ENCODE measurements at places on chromosomes 11 and 22.

- peak; percentile 99 for DNase-seq
These were observed at the start of gene POLA2 for GRCh38 chr11:65261591-65262380. TSS of gene POLA2 (plus strand) at chr11:65261962. CDS start at chr11:65262293, 331 bp downstream.

DNA sequence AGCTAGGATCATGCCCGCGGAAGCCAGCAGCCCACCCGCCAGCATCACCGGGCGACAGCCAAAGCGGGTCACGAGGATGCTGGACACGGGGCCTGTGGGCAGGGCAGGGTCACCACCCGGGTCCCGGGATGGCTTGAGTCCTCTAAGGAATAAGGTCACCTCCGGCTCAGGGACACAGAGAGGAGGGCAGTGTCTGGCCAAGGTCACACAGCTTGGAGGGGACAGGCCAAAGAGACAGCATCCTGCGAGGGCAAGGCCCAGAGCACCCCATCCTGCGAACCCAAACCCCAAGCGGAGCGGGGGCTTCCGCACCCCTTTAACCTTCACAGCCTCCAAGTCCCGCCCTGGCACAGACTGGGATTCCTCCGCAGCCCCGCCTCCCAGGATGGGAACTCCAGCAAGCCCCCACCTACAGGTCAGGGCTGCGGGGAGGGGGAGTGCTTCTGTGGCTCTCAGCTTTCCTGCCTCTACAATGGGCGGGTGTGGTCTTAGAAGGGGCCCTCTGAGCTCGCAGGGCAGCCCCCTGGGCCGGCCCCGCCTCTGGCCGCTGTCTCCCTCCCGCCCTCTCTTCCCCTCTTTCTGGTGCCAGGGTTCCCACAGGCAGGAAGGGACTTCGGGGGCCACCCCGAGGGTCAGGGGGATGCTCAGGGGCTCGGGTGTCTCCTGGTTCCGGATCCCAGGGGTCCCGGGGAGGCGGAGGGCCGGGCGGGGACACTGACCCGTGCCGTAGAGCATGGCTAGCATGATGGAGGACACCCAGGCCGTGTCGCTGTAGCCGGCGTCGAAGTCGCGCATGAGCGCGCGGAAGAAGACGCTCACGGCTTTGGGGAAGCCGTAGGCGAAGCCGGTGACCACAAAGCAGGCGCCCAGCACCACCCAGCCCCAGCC lies 1.8 kb downstream of the SLC16A8 start:
- no peak for DNase-seq

- no peak for DNase-seq
These were observed 116.4 kb downstream of the APOL5 start for GRCh38 chr22:35834061-35834460.

DNA sequence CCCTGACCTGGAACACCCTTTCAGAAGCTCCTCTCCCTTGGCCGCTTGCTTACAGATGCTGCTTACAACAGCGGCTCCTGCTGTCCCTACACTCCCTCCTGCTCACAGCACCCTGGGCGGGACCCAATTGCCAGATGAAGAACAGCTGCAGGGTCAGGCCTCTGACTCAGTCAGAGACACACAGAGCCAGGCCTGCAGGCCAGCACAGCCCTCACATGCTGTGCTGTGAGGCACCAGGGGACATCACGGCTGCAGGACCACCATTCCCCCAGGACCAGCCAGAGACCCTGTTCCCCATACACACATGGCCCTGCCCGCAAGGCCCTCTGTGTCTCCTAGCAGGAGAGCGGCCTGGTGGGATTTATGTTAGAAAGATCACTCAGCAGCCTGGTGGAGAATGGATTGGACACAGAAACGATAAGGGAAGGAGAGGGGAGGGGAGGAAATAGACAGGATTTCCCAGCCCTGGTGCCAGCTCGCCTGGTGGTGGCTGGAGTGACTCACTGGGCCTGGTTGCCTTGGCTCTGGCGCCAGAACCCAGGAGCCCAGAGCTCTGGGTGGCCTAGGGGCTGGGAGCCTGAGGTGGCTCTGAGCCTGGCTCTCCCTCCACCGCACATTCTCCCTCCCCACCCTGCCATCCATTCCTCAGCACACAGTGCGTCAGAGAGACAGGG lies 6.7 kb downstream of the CAPN5 start:
- DNase-seq, result no peak

- DNase-seq, result no peak
These were observed 249.3 kb downstream of the CASP12 start for GRCh38 chr11:104649002-104649401.

DNA sequence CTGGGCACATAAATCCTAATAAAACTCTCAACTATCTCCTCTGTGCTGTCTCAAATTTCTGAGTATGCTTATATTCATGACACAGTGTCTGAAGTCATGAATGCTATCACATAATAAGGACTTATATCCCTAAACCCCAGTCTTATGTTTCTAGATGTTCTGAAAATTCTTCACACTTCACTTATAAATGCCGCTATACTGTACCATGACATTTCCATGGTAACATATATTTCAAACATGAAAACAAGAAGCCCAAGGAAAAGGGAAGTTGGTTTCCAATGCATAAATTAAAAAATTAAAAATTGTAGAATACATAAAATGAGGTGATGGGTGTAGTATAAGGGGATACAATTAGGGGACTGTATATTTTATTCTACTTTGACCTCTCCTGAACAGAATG lies 11.7 kb downstream of the GVQW3 start:
- no peak for DNase-seq

- DNase-seq, result peak; percentile 88
These were observed 1.1 kb upstream of the PPFIBP2 start for GRCh38 chr11:7512525-7513233.

DNA sequence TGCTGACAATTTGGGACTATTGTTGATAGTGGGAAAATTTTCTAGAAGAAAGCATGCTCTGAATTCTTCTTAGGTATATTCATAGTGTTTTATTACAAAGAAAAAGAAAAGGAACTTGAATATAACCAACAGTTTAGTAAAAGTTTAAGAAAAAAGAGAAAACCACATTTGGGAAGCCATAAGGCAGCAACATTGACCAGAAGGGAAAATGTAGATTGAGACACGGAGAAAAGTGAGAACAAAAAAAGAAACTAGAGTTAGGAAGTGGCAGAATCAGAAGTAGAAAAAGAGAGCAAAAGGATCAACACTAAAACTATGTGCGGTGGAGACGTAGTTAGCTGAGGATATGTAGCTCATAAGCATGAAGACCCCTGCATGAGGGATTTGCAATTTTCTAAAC lies 1398.2 kb downstream of the LRRC4C start:
- no peak for DNase-seq

GRCh38 chr11:3086671-3087150 lies 29.5 kb upstream of the CARS1 start:
- no peak for DNase-seq

DNA sequence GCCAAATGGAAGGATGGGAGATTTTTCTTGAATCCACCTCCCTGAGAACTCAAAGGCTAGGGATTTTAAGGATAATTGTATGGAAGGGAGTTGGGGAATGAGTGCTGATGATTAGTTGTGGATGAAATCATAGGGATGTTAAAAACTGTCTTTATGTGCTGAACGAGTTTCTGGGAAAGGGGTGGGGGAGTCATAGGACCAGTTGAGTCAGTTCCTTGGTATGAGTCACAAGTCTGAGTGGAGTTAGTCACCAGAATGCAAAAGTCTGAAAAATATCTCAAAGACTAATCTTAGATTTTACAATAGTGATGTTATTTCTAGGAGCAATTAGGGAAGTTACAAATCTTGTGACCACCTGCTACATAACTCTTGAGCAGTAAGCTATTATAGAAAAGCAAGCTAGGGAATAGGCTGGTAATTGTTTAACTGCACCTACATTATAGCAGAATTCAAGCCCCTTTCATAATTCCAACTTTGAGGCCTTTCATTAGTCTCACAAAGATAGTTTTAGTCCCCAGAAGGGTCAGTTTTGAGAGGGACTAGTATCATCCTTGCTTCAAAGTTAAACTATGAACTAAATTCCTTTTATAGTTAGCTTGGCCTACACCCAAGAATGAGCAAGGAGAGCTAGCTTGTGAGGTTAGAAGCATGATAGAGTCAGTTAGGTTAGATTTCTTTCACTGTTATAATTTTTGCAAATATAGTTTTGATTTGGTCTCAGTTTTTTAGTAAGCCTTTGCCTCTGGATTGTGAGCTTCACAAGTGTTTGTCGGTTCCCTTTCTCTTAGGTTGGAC lies 668.0 kb downstream of the ETS1 start:
- no peak for DNase-seq

- no peak for DNase-seq
These were observed 61.3 kb upstream of the BARX2 start for GRCh38 chr11:129314371-129314770.

DNA sequence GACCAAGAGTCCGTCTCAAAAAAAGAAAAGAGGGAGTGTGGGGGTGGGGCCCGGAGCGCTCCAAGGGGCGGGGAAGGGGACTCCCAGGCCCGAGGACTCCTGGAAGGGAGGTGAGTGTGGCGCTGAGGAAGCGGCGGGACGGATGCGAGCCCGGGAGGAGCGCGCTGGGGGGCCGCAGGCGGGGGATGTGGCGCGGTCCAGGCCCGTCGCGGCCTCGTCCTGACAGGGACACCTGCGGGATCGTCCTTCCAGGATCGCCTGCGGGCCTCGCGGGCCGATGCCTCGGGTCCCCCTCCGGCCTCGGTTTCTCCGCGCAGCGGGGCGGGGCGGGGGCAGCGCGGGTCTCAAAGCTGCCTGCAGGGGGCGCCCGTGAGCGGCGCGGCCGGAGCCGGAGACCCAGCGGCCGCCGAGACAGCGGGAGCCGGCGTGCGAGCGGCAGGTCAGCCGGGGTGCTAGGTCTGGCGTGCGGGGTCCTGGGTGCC lies 3.8 kb upstream of the ADORA2A start:
- DNase-seq, result peak; percentile 83

DNA sequence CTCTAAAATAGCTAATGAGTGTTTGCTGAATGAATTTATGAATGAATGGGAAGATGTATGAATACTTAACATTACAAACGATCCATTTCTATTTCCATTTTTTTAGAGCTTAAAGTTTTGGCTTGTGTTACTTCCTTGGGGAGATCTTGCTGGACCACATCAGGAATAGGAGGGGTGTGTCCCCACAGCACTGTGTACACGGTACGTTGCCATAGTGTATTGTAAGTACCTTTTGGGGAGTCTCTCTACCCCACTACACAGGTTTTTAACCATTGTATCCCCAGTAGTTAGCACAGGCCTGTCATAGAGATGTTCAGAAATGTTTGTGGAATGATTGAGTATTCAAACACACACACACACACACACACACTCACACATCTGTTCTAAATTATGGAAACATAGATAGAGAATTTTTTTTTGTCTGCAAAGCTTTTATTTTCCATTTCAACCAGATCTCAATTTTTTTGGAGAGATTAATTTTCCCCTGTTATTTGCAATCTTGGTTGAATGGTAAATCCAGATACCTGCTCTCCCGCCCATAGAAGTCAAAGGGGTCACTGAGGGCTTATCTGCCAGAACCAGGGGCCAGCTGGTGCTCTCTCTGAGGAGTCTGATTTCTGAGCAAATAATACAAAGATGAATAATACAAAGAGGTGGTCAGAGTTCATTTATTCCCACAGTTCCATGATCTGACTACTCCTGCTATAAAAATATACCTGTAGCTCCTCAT lies 471.0 kb downstream of the INSC start:
- no peak for DNase-seq

DNA sequence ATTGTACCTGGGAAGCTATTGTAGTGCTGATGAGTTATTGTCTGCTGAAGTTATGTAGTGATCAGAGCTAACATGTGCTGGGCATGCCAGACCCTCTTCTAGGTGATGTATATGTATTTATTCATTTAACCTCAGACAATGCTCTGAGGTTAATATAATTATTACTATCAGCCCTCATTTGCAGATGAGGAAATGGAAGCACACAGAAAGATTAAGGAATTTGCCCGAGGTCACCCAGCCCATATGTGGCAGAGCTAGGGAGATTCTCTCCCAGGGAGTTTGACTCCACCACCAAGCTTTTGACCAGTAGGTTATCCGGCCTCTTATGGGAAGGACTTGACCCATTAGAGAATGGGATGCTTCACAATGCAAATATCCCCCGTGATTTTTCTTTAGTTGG lies 114.2 kb upstream of the NAV2 start:
- DNase-seq, result no peak

- DNase-seq, result no peak
These were observed 136.7 kb downstream of the APOL5 start for GRCh38 chr22:35854334-35854733.

DNA sequence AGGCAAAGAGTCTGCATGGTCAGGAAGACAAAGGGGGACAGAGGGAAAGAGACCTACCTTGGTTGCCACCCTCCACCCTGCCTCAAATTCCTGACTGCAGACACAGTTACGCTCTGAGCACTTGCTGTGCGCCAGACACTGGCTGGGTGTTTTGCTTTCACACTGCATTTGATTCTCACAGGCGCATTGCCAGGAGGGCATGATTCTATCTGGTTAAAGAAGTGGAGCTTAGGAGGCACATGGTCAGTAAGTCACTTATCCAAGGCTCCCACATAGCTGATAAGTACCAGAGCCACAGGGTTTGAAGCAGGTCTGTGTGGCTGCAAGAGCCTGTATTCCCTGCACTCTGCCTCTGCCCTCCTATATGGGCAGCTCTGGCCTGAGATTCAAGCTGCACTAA lies 103.9 kb downstream of the TIMP3 start:
- no peak for DNase-seq

DNA sequence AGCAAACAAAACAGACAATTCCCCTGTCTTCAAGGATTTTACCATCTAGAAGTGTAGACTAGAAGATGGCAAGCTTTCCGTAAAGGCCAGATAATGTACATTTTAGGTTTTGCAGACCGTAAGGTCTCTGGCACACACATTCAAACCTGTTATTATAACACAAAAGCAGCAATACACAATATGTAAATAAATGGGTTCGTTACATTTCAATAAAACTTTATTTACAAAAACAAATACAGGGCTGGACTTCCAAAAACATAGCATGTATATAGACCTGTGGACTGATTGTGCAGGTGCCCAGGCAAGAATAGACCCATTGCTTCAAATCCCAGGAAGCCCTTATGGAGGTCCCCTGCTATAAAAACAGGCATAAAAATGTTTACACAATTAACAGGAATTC lies 27.1 kb upstream of the MS4A6A start:
- DNase-seq, result no peak

DNA sequence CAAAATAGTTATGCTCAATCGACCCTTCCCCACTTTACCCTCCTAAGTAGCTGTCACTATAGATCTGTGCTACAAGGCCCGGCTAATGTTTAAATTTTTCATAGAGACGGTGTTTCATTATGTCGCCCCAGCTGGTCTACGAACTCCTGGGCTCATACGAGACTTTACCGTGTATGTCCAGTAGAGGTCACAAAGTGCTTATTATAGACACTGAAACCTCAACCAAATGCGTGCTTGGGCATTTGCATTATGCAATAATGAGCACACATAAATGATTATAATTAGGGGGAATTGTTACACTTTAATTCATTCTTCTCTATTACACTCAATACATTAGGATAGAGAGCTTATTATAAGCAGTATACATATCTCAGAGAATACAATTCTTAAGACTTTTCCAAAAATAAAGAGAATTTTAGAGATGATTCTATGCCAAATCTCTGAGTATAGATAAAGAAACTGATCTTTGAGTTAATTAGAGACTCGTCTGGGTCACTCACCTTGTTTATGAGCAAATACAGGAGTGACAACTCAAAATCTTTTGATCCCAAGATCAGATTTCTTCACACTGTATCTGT lies 12.5 kb upstream of the MRPL16 start:
- DNase-seq, result peak; percentile 15
